ENCODE measurements at places on chromosomes 1 and 21.

DNA sequence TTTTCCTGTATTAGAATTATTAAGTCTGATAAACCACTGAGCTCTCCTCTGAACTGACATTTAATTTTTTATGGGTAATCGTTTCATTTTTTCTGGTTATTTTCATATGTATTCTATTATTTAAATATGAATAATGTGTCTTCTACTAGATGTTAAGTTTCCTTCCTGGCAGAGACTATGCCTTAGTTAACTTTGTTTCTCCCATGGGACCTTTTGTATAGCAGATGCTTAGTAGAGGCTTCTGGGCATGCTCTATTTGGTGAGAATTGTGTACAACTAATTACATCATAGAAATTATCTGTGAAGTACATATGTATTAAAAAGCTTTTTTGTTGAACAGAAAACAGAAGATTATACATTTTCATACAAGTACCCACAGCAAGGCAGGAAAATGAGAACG lies 23.4 kb downstream of the CTBS start:
- no peak for DNase-seq

DNA sequence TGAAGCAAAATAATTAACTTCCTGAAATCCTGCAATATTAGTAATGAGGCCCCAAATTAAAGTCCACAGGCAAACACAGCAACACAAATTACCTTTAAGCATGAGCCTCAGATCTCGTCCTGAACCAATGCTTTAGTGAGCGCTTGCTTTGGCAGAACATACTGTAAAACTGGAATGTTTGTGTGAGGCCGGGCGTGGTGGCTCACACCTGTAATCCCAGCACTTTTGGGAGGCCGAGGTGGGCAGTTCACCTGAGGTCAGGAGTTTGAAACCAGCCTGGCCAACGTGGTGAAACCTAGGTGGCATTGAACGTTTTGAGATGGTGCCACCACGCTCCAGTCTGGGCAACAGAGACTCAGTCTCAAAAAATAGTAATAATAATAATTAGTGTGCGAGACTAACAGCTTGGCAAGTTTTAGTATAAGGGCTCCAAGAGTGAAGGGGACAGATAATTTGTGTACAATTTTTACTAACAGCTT lies 17.8 kb downstream of the SFPQ start:
- DNase-seq = no peak

DNA sequence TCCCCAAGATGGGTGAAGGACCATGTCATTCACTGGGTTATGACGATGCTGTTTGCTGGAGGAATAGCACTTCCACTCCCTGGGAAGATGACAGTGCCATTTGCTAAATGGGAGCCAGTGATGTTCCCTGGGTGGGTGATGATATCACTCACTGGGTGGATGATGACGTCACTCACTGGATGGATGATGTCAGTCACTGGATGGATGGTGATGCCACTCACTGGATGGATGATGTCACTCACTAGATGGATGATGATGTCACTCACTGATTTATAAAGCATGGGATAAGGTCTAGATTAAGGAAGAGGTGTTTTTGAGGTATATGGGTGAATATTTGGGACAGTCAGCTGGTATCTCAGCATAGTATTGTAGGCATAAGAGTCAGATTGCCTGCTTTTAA lies 457.2 kb downstream of the AJAP1 start:
- no peak for DNase-seq

- DNase-seq = no peak
Measured at GRCh38 chr1:67839826-67840225, 6.6 kb upstream of the GNG12 start.

- no peak for DNase-seq
Measured at GRCh38 chr1:4344065-4344732, 310.2 kb upstream of the AJAP1 start.

DNA sequence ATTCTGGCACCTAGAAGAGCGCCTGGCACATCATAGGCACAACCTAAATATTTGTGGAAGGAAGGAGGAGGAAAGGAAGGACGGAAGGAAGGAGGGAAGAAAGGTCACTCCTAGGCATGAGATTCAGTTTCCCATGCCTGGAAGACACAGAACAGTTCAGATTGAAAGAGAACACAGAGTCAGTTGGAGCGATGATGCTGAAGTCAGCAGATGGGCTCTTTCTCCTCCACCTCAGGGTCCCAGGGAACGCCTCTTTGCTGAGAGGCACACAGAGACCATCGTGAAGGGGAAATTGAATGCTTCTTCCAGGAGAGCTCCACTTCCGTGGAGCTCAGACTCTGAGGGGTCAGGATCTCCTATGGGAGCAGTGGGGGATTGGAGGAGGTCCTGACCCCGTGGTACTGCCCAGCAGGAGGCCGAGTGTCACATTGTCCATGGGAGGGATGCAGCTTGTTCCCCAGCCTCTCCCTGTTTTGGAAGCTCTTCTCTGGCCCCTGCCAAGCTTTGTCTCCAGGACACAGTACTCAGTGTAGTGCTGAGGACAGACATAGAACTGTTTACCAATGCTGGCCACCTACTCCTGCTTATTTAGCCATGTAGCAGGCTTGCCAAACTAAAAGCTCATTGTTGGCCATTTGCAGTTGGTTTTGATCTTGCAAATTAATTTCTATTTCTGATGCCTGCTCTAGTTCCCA lies 2.4 kb downstream of the MYBPHL start:
- no peak for DNase-seq

DNA sequence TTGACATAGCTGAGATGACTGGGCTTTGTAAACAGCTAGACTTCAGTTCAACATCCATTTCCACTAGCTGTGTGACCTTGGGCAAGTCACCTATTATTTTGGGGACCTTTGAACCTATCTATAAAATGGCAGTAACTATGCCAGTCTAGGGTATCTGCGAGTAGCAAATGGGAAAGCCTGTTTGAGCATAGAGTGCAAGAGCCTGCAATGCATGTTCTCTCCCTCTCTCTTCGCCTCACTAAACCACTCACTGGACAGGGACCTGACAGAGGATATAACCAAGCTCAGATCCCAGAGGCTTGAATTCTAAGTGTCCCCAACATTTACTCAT lies 39.7 kb downstream of the DPT start:
- no peak for DNase-seq

GRCh38 chr1:236950365-236950764 lies 53.9 kb downstream of the MT1HL1 start:
- no peak for DNase-seq

DNA sequence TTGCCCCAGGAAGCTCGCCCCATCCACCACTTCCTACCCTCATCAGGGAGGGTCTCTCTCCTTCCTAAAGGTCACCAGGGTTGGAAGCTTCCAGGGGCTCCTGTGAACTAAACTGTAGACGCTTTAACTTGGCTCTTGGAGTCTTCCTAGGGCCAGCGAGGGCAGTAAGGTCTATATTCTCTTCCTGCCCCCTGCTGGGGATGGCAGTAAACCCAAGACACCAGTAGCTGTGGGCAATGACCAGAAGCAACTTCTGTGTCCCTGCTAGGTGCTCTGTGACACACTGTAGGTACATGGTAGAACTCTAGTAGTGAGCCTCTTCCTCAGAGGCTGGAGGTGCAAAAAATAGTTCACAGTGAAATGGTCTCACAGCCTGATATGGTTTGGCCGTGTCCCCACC lies 30.0 kb downstream of the KCND3 start:
- DNase-seq = no peak

GRCh38 chr1:161314201-161314981 lies at the start of gene SDHC:
SDHC (plus strand) TSS chr1:161314381; CDS start chr1:161314406, 25 bp downstream.
- DNase-seq = peak; percentile 98

GRCh38 chr1:190159146-190159545 lies 318.5 kb downstream of the BRINP3 start:
- DNase-seq = no peak

GRCh38 chr1:233033361-233033760 lies 83.0 kb downstream of the NTPCR start:
- DNase-seq = no peak

DNA sequence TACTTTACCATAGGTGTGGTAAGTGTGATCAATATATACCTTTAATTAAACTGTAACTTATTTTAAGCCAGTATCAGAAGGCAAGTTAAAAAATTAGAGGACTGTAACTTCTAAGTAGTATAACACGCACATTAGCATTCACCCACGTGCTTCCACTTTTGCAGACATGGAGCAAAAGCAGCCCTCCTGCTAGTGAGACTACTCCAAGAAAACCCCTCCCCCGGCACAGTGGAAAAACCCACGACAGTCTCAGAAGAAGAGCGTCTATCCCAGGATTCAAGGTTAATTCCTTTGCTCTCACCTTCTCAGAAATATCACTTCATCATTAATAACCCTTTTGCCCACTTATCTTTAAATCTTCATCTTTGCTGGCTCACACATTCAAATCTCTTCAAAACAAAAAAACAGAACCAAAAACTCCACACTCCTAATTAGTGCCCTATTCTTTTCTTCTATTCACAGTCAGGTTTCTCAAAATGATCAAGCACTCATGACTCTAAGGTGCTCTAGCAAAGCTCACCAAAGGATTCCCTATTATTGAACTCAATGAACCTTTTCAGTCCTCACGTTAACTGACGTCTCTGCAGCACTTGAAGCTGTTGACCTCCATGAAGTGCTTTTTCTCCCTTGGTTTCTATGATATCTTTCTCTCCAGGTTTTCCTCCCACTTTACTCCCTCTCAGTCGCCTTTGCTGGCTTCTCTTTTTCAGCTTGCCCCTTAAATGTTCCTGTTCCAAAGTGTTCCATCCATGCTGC lies 213.5 kb downstream of the SMYD3 start:
- no peak for DNase-seq

GRCh38 chr1:4600615-4601460 lies 53.6 kb upstream of the AJAP1 start:
- no peak for DNase-seq

GRCh38 chr1:21522525-21523038 lies 13.4 kb downstream of the ALPL start:
- DNase-seq = no peak

DNA sequence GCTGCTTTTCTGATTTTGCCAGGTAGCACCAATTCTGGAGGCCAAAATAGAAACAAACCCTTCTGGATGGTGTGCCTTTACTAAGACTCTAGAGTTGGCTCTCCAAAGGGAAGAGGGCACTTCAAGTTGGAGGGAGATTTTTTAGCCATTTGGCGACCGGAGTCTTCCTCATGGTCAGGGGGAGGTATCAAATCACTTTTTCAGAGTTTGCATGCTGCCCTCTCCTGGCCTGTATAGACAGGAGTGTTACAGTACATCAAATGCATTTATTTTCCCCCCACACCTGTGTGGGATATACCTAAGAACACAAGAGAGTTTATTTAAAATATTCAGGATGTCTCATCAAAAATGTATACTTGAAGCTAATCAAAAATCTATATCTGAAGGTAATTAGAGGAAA lies 3.2 kb downstream of the GREM2 start:
- no peak for DNase-seq

- DNase-seq = no peak
Measured at GRCh38 chr1:241776911-241777310, 71.1 kb upstream of the EXO1 start.

- no peak for DNase-seq
Measured at GRCh38 chr1:36148821-36149236, 457 bp downstream of the TRAPPC3 start.
